ENCODE measurements at places on chromosomes 1 and 21.

DNA sequence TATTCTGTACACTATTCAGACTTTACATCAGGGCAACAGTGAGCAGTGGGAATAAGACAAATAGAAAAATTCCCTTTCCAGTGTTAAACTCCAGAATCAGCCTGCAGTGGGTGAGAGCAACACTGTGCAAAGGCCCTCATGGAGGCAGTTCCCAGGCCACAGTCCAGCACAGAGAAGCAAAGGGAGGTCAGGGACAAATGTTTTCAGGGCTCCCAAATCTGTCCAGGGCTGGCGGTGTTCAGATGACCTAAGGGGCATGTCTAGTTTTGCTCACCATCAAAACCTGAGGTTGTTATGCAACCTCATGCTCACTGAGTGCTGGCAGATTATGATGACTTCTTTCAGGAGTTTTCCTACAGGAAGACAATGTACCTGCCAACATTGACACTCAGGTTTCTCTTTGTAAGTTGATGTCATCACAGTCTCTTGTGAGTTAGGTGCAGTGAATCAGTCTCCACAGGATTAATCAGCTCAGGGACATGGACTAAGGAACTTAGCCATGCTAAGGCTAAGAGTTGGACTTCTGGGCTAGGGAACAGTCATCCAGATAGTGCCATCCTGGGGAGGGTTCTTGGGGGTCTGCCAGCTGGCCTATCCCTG is 3.6 kb upstream of the LCE5A start:
- no peak for DNase-seq

DNA sequence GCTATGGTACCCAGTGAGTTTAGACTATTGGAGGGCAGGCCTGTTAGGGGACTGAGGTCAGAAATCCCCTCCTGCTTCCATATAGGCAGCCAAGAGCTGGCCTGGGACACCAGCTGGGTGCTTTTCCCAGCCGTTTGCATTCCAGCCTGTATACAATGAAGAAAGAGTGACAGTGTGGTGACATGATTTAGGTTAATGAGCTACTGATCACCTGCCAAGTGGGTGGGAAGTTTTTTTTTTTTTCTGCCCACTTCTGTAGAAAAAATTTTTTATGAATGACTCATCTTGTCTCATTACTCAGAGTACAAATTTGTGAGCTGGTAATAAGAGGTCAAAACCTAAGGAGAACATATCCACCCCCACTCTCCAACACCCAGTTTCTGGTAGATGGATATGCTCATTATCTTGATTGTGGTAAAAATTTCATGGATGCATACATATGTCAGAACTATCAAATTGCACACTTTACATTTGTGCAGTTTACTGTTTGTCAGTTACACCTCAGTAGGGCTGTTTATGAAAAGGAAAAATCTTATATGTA is 16.4 kb upstream of the CGN start:
- DNase-seq, result no peak

DNA sequence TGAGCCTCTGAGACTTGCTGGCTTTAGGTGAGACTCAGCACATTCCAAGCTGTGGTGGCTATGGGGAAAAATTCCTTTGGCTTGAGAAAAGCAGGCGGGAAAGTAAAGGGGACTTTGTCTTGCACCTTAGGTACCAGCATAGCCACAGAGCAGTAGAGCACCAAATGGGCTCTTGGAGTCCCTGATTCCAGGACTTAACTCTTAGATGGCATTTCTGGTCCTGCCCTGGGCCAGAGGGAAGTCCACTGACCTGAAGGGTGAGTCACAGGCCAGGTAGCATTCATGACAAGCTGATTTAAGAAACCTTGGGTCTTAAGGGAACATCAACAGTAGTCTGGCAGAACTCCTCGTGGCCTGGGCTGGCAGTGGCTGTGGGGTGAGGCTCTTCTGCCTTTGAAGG is 344.7 kb downstream of the DUSP10 start:
- no peak for DNase-seq

GRCh38 chr1:210531475-210532222 is 202.9 kb downstream of the HHAT start:
- DNase-seq, result no peak

- no peak for DNase-seq
Observed at GRCh38 chr1:47656719-47657685, 219.2 kb downstream of the FOXD2 start.

DNA sequence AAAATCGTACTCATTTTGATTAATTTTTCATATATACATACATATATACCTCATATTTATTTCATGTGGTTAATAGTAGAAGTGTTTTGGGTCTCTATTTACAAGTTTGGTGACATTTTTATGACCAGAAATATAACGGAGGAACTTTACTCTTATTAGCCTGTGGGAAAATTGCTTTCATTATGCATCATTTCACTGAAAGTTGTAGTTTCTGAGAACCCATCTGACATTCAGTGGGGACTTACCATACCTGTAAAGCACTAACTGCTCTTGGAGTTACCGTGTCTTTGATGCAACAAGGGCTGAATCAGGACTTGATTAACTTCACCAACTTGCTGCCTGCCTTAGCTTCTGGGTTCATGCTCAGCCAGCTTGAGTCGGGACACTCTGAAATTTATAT is 49.9 kb upstream of the ITPKB start:
- DNase-seq, result no peak

DNA sequence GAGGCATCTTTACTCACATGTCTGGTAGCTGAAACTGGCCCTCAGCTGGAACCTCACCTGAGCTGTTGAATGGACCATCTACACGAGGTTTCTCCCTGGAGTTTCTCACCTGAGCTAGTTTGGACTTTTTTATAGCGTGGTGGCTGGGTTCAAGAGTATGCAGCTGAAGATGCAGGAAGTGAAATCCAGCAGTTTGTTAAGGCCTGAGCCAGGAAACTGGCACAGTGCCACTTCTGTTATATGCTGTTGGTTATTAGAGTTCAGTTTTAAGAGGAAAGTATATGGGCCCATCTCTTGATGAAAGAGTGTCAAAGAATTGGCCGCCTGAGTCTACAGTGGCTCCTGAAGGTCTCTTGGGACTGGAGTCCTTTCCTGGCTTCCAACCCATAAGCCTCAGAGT is 35.6 kb downstream of the STUM start:
- DNase-seq, result no peak

- DNase-seq, result no peak
Observed at GRCh38 chr1:152164517-152165136, 5.6 kb upstream of the RPTN start.

DNA sequence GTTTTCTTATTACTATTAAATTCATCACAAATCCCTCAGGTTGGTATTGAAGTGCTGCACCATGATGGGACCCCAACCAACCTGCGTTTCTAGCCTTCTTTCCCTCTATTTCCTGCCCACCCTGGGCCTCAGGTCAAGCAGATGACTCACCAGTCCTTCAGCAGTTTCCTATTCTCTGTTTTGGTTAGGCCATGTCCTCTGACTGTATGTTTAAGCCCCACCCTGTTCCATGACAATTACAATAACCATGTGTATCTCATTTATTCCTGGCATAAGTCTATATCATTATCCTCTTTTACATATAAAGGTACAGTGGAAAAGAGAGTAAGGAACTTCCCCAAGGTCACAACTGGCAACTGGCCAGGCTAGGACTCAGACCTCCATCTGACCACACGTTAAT is 5.3 kb upstream of the FAM78B start:
- DNase-seq, result no peak

DNA sequence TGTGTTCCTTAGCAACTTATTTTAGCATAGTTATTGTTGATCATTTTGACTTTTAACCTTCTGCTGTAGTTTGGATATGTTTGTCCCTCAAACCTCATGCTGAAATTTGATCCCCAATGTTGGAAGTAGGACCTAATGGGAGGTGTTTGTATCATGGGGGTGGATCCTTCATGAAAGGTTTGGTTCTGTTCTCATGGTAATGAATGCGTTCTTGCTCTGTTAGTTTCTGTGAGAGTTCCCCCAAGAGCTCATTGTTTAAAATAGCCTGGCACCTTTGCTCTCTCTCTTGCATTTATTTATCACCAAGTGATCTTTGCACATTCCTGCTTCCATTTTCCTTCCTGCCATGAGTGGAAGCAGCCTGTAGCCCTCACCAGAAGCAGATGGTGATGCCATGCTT is 372.1 kb upstream of the VAMP3 start:
- DNase-seq, result no peak

DNA sequence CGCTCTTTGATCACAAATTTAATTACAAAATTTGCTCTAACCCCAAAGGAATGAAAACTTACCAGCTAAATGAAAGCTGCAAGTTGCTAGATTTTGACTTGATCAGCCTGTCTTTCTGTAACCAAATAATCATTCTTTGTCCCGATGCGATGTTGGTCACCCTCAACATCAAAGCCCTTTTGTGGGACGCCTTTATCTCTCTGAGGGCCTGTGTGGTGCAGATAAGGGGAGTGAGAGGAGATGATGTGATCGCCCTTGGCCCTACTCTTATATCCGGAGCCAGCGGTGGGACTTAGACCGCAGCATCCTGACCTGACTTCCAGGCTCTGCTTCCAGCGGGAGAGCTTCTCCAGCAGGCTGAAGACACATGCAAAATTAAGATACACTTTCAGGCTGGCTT is 19.3 kb upstream of the UMODL1 start:
- no peak for DNase-seq

GRCh38 chr1:115246526-115246925 is 91.5 kb downstream of the NGF start:
- no peak for DNase-seq

- DNase-seq, result no peak
Observed at GRCh38 chr1:187476671-187477070, 647.9 kb downstream of the PLA2G4A start.

- no peak for DNase-seq
Observed at GRCh38 chr21:31198575-31198974, 145.5 kb downstream of the TIAM1 start.

DNA sequence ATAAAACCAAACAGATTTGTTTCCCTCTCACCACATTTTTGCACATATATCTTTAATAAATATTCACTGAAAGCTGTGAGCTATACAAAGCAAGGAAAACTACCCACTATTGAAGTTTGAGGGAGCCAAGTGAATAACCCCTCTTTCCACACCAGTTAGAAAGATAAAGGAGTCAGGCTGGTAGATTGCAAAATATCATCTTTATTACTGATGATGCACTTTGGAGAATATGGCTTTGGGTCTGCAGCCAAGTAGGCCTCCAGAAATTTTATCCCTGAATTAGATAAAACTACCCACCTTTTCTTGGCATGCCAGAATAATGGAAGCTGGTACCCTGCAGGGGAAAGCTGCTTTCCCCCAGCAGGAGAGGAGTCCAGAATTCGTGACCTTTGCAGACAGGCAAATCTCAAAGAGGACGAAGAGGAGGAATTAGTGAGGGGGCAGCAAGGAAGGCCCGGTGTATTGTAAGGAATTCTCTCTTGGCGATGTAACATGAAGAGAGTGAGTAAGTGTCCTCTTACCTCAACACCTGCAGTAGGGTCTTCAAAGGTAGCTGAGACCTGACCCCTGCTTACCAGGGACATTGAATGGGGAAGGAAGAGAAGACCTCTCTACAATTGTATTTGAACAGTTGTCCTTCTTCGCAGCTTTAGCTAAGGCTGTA is 84.7 kb downstream of the LRRC8D start:
- no peak for DNase-seq

- DNase-seq, result no peak
Observed at GRCh38 chr1:232551386-232551785, 78.5 kb downstream of the SIPA1L2 start.

DNA sequence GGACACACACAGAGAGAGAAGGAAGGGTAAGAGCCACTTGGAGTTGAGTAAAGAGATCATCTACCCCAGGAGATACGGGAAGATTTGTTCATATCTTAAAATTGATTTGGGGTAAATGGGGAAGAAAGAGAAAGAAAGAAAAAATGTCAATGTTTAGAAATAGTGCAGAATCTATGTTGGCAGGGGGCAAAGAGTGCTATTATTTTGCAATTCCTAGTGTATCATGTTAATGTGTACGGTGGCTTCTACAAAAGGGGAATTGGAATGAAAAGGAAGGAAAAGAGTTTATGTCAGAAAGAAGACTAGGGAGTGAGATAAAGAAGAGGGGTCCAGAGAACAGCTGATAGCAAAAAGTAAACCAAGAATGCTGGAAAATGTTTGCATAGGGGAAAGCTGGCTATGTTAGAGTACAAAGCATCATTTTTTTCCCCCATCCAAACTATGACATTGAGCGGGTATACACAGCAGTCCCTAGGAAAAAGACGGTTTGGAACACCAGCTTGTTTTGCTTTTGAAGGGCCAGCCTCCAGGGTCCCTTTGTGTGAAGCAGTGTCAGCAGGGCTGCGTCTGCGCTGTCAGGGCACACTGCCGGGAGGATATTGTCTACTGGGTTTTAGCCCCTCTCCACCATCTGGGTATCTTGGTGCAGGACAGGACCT is 10.8 kb downstream of the LRRC8D start:
- DNase-seq, result no peak

DNA sequence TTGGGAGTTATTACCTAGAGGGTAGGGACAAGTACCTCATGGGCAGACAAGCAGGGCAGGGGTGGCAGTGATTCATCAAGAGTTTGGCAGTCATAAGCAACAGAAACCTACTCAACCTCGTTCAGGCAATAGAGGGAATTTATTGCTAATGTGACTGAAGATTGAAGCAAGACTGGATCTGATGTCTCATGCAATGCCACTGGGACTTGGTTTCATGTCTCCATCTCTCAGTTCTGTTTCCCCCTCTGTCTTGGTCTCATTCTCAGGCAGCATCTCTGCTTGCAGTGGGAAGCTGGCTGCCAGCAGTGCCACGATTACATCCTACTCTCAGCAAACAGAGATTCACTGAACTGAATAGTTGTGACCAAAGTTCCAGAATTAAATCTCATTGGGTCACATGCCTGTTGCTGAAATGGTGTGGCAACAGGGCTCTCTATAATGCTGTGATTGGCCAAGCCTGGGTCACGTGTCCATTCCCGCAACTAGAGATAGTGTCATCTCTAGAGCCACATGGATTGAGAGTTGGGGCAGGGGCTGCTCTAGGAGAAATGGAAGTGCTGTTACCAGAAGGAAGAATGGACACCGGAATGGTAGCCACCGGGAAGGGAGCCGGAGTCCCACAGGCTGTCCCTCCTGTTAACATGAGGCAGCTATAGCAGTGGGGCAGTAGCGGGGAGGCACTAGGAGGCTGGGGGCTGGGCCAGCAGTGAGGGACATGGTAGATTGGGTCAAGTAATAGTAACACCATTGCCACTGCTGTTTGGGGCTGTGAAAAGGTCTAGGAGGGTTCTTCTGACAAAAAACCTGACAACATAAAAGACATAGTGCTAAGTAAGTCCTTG is 3.9 kb upstream of the CDC42 start:
- no peak for DNase-seq

All from activated CD4-positive, alpha-beta T cell treated with anti-CD3 and anti-CD28 coated beads, Interleukin-2, amount 50 U/mL, for 4 hours (primary cell).